LHCN-M2 (cell line): ENCODE measurements at places on chromosomes 3 and 15.

DNA sequence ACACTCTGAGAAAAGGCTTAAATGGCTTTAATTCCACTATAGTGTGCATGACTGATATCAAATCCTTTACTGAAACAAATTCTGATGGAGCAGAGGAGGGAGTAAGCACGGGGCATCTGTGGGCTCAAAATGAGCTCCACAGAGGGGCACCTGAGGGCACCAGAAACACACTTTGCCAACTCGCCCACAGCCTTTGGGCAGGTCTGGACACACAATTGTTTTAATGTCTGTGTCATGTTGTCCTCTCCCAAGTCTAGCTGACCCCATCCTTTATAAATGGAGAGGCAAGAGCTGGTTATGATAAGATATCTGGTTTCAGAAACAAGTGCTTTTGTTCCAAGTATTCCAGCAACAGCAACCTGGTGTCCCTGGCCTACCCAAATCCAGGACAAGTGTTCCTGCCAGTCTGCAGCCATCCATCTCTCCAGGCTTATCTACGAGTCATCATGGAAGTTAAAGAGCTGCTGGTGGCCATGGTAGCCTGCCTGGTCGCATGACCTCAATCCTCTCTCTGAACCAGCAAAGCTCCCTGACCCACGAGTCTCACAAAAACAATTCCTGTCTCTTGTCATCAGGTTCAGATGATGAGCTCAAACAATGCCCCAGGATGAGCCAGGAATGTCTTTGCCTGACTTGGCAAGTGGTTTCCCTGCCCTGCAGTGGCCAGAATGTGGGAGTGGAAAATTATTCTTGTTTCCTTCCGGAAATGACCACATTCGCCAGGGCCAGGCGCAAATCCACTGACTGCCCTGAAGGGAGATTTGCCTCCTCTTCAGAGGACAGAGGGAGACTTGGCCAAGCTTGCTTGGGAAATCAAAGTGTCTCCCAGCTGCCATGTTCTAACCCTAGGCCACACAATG, 64.4 kb upstream of the TPM1 start:
- peak; percentile 65 for DNase-seq

- no peak for DNase-seq
Observed at GRCh38 chr15:22808240-22808639, 21.8 kb downstream of the NIPA1 start.

DNA sequence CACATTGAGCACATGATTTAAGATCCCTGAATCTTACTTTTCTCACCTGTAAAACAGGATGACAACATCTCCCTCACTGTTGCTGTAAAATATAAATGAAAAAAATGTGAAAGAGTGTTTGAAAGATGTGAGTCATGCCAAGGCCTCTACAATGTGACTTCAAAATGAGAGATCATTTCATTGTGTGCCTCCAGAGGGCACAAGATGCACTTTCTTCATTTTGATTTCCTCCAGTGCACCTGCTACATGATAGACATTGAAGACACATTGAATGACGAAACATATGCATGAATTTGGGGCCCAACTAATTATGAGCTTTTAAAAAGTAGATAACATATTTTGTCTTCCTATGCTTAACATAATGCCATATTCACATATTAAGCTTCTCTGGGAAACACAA, 170.3 kb downstream of the MOBP start:
- DNase-seq: peak; percentile 64

GRCh38 chr3:169945313-169945712, 21.3 kb upstream of the SEC62 start:
- no peak for DNase-seq
